CD14-positive monocyte (primary cell): ENCODE measurements at places on chromosomes 7 and 10.
A peak's percentile ranks its signal among the peaks of the same experiment; 100 is the strongest.

DNA sequence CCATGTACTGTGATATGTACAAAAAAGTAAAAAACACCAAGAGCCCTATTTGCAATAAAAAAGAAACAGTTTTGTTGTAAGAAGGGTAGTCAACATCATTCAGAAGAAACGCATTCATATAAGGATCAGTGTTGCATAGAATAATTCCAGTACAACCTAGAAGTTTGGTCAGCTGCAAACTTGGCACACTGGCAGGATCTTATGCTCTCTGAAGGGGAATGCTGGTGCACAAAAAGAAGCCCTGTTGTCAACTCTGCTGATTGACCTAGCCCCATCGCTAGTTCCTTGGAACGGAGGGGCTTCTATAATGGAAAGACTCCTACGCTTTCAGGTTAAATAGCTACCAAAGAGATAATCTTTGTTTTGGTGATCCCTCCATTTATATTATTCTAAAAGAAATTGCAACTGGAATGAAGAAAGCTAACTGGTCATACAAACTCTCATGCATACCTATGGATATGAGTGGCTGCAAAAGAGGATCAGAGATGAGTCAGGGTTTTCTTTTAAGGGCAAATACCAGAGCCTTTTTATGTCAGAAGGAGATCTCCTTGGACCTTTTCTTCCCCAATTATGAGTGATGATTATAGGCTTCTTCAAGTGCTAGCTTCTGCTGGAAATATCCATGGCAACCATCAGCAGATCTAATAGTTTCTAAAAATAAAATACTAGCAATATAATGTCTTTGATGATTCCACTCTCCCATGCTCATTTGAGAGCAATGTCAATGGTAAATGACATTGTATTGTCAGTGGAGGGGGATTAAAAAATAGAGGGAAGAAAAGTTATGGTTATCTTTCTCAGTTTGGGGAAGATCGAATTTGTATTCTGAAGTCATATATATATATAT, 312.4 kb upstream of the CACNA2D1 start:
- no peak for DNase-seq

- no peak for DNase-seq
These were observed 59.7 kb upstream of the CCDC6 start for GRCh38 chr10:59965899-59966650.

DNA sequence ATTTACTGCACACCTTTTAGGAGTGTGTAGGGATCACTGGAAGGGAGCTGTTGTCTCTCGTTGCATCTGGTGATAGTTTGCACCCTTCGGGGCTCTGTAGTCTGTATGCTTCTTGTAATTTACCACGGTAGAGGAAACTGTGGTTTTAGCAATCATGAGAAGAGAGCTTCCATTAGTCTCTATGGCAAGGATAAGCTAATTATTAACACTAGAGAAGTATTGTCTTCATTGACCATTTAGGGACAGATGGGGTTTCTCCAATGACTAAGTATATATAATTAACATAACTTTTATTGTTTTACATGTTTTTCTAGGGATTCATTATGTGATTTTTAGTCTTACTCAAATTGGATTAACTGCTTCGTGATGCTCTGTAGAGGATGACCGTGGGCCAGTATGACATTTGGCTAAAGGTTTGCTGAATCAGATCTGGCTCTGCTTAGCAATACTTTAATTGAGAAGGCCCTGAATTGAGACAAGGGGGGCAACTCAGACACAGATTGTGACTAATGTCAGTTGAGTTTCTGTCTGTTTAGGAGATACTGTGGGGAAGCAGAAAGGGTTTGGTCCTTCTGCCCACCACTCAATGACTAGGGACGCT, 8.7 kb downstream of the SLC18A2 start:
- no peak for DNase-seq

DNA sequence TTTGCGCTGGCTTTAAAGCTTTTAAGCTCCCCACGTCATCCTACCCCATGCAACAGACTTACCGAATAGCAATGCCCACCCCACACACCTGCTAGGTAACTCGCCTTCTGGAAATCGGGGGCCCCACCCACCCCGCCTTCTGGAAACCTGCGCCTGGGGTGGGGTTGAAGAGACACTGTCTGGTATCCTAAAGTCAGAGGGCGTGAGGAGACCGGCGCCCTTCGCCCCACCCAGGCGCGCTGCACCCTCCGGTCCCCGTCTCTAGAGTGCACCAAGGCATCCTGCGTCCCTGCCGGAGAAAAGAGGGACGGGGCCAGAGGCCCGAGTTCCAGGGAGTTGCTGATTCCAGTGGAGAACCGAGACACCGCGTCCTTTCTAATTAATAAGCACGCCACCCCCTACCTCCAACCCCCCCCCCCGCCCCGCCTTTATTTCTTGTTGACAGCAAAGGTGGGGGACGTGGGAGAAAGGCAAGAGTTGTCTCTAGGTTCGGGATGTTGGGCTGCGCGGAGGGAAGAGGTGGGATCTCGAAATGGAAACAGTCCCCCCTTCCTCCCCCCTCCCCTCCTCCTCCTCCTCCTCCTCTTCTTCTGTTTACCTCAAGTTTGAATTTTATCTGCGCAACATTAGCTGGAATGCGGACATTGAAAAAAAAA, 220.9 kb upstream of the MKLN1 start:
- no peak for DNase-seq

- DNase-seq, result no peak
These were observed 89.3 kb downstream of the SEC23IP start for GRCh38 chr10:119981826-119982225.

- no peak for DNase-seq
These were observed 156.3 kb downstream of the PHF14 start for GRCh38 chr7:11130012-11130411.

DNA sequence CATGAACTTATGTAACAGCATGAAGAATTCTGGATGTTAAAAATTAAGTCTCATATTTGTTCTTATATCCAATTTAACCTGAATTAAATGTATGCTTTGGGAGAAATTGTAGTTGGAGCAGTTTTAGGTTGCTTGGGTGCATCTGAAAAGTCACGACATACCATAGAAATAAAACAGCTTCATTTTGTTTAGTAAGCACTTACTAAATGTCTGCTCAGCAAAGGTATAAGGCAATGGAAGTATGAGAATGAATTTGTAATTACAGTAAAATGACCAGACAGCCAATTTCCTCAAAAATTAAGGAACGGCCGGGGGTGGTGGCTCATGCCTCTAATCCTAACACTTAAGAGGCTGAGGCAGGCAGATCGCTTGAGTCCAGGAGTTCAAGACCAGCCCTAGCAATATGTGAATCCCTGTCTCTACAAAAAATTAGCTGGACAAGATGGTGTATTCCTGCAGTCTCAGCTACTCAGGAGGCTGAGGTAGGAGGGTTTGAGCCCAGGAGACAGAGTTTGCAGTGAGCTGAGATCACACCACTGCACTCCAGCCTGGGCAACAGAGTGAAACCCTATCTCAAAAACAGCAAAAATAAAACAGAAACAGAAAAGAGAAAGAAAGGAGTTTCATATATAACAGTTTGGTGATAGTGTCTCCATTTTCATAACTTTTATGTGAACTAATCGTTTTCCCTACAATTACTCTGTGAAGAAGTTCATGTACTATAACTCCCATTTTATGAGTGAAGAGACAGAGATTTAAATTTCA, 47.2 kb upstream of the KLF6 start:
- DNase-seq, result no peak

DNA sequence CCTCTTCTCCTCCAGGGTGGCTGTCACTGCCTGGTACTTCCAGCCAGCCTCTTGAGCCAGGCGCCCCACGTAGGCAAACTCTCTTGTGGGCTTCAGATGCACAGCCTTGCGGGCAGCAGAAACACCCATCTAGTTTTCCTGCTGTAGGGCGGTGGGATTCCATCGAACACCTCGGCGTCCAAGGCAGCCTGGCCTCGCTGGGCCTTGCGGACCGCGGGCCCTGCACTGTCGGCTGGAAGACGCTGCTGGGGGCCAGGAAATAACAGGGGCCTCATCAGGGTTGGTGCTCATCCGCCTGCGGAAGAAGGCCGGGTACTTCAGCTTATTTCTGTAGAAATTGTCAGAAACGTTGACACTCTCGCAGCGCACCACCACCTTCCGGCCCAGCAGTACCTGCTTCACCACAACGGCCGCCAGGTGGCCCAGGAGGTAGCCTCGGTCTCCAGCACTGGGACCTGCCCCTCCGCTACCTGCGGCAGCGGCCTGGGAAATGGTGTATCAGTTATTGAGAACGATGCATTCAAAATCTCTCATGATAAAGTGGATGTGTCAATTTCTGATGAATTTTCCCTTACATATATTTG, 61.1 kb downstream of the WDFY4 start:
- DNase-seq, result no peak

DNA sequence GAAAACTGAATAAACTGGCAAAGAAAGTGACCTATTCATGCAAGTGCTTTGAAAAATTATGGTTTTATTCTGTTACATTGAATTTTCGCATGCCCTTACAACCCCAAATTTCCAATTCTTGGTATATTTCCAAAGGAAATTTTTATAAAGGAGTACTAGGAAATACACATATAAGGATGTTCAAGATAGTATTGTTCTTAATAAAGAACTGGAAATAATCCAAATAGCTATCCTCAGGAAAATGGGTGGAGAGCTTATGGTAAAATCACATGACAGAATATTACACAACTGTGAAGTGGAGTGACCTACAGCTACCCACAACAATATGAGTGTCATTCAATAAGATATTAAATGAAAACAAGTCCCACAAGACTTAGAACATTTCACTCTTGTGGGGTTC, 138.9 kb upstream of the BMPER start:
- DNase-seq, result no peak

GRCh38 chr10:70893227-70894006, 5.1 kb upstream of the PCBD1 start:
- DNase-seq, result no peak

- DNase-seq, result no peak
These were observed 162.0 kb upstream of the PLXNA4 start for GRCh38 chr7:132738254-132738653.

GRCh38 chr10:26914898-26915297, 54.1 kb upstream of the ABI1 start:
- no peak for DNase-seq

GRCh38 chr7:101243646-101244374, 1.1 kb downstream of the FIS1 start:
- DNase-seq, result peak; percentile 83

DNA sequence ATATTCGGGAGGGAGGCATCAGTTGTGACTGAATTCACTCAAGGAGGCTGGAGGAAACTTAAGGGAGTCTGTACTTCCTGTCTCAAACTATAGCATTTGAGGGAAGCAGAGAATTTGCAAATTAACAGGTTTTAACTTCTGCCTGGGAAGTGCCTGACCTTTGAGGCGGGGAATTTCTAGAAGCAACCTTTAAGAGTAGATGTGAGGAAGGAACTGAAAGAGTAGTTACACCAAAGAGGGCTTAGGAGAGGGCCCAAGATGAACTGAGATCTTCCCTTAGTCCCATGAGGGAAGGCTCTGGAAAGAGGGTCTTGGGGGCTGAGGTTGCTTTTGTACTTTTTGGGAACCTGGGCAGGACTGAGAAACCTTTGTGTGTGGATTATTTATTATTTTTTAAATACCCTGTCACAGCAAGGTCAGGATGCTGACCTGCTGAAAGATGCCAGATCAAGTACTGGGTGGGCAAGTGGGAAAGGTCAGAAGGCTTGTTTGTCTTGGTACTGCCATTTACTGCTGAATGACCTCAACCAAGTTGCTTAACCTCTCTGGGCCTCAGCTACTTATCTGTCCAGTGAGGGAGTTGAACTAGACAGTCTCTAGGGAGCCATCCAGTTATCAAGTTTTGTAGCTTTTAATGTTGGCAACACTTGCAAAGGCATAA, 2.4 kb downstream of the GPR158 start:
- DNase-seq, result no peak

DNA sequence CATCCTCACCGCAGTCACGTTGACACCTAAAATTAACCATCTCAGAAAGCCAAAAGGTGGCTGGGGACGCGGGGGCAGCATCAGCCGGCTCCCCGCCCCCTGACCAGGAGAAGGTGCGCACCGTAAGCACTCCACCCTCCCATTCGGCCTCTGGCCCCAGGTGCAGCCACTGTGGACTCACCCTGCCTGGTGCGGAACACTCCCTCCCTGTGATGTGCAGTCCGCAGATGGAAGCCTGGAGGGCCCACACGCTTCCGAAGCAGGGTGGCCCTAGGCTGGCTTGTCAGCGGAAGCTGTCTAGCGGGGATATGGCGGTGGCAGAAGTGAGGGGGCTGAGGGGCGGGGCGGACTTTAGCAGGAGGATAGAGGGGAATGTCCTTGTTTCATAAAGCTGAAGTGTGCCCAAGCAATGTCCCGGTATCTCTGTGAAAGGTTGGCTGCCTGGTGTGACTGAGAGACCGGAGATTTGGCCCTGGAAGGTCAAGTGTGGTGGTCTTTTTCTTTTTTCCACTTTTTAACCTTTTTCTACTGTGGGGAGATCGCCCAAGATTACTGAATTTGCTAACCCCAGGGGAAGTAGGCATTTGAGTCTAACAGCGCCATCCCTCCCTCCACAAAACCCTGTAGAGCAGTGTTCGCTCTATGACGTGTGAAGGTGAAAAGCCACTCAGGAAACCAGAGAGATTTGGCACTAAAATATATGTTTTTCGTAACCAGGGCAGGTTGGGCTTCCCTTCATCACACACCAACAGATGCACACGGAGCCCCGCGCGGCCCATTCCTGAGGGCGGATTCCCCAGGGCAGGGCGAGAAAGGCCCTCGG, 74.7 kb downstream of the CXCL12 start:
- DNase-seq, result no peak

DNA sequence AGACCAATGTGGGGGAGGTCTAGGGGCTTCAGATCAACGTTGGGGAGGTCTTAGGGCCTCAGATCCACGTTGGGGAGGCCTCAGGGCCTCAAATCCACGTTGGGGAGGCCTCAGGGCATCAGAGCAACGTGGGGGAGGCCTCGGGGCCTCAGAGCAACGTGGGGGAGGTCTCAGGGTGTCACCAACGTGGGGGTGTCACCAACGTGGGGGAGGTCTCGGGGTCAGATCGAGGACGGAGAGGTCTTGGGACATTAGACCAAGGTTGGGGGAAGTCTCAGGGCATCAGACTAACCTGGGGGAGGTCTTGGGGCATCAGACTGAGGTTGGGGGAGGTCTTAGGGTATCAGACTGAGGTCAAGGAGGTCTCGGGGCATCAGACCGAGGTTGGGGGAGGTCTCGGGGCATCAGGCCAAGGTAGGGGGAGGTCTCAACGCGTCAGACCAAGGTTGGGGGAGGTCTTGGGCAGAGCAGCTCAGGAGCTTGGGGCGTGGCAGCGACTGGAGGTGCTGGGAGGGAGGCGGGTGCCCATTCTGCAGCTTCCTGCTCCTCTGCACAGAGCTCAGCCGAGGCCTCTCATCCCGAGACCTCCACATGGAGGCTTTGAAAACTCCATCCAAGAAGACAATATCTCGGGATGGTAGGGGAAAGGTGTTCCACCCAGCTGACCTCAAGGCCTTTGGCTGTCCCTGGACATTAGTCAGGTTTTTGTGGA, 159.8 kb downstream of the WDR37 start:
- DNase-seq, result no peak

- DNase-seq, result no peak
These were observed 86.4 kb upstream of the ELMO1 start for GRCh38 chr7:37534893-37535610.

GRCh38 chr10:130631142-130632096, 495.2 kb downstream of the GLRX3 start:
- DNase-seq, result peak; percentile 88

DNA sequence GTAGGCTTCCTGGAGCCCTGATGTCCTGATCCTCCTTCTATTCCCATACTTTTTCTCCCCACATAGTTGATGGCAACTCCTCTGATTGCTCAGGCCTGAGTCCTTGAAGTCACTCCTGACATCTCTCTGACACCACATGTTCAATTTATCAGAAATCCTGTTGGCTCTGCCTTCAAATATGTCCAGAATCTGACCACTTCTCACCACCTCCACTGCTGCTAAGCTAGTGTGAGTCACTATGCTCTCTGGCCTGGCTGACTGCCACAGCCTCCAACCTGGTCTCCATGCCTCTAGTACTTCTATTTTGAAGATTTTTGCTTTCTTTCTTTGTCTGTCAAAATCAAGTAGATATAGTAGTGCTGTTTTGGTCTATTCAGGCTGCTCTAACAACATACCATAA, 53.0 kb downstream of the TMEM229A start:
- DNase-seq, result no peak
